ENCODE measurements at places on chromosomes 6 and 20.

GRCh38 chr6:46816626-46817025, 23.4 kb downstream of the MEP1A start:
- no peak for DNase-seq

DNA sequence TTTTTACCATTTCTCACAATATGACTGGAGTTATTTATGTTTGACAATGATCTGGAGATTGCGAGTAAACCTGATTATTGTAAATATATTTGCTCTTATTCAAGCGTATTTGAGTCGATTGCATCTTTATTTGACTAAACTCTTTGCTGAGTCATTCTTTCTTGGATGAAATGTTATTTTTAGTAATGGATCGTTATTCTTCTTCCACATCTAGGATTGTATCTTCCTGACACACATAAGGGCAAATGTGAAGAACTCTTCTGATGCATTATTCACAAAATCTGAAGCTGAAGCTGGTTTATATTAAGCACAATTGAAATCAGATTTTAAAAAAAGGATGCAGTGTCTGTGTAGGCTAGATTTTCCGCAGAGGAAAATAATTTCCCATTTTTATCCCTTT, 68.2 kb downstream of the SEL1L2 start:
- DNase-seq: no peak

GRCh38 chr6:29112135-29112534, 4.3 kb downstream of the OR2J3 start:
- no peak for DNase-seq

GRCh38 chr6:2756241-2756640, 5.5 kb upstream of the MYLK4 start:
- DNase-seq: peak; percentile 53

DNA sequence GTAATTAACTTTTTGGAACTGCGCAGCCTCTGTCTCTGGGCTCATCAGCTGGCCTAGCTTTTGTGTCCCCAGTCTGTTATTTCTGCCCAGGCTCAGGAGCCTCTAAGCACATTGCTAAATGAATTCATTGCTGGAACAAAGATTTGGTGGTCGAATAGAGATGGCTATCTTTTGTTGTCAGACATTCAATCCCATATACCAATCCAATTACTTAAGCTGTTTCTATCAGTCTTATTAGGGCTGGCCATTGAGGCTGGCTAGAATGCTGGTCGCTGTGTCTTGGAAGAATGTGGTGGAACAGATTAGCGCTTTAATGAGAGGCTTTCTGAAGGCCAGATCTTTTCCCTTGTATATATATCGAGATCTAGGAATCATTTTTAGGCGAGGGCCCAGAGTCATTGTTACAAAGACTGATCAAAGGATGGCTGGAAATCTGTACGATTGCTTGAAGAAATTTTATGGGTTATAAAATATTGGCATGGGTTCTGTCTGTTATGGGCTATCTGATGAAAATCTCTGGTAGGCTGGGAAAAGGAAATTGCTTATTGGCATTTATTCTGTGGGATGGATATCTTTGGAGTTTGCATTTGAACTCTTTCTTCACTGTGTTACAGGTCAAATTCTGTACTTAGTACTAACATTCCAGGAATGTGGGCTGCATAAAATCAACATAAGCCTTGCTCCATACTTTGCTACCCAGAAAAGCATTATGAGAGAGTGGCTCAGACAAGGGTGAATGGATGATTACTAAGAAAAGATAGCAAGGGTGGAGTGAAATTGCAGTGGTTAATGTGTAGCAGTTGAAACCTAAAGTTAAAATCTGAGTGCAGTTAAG, 34.8 kb upstream of the JAG1 start:
- DNase-seq: no peak

DNA sequence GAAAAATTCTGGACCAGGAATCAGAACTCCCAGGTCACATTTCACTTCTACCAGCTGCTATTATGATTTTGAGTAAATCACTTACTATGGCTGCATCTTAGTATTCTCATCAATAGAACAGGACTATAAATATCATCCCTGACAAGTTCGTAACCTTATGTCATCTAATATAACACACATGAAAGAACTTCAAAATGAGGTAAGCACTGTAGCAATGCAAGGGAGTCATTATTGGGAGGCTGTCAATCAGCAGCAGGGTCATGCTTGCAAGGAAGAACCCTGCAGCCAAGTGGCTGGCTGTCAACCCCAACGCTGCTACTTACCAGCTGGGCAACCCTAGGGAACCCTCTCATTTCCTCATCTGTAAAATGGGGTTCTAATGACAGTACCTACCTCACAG, 123.3 kb upstream of the B3GAT2 start:
- DNase-seq: no peak

- DNase-seq: peak; percentile 80
Measured at GRCh38 chr20:36173451-36173933, 19.0 kb downstream of the EPB41L1 start.

DNA sequence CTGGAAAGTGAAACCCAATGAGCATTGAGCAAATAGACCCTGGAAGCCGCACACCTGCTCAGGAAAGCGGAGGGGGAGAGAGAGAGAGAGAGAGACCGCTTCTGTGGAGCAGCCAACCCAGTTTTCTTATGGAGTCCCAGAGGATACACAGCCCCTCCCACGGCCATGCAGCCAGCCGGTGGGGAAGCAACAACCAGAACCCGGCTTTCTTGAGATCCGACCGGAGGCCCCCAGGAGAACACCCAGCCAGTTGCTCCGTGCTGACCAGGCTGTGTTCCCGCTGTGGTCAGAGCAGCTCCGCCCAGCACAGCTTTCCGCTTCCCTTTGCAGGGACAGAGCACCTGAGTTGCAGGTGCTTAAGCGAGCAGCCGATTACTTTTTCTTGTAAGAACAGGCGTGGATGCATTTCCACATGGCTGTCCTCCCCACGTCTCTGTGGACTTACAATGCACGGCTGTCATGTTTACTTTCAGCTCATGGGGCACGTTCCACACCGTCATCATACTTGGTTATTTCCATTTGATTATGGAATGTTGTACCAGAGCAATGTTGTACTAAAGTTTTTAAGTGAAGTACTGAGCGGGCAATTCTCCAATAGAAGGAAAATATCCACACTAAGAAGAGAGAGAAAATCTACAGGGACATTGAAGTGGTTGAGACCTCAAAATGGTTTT, 381.9 kb downstream of the THBS2 start:
- no peak for DNase-seq

DNA sequence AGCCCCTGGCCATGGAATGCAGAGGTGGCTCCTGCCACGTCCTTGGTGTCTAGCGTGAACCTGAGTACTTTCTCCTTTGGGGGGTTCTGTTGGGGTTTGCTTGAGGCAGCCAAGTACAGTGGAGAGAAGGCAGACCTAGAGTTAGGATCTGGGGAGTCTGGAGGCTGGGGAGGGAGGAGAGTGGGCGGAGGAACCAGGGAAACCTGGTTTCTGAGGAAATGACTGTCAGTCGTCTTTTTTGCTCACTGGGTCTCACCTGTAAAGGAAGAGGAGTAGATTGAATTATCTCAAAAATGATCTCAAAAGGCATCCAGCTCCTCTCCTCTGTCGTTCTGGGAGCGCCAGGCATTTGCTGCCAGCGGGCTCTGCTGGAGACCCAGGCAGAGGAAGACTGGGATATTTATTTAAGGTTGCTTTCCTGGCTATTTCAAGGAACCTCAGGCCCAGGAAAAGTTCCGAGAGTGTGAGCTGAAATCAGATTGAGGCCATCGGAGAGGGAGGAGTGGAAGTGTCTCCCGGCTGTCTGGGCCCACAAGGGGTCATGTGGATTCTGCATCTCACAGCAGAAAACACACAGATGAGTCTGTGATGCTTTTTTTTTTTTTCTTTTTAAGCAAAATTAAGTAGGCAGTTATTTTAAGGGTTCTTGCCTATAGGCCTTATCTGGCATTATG, 16.1 kb downstream of the EPB41L1 start:
- DNase-seq: no peak

DNA sequence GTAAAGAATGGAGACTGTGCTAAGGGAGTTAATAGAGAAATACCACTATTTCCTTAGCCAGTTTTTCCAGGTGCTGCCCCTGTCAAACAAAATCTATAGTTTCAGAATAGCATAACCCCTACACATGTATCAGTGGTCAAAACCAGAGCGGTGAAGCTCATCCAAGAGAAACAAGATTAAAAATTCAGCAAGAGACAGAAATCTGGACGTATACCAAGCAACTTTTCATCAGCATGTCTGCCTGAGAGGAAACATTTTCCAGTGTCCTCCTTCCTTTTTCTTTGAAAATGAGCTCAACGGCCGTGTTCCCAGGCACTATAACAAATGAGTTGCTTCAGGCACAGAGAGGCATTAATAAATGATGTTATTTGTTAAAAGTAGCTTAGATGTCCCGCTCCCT, 416.5 kb downstream of the BCKDHB start:
- no peak for DNase-seq

- DNase-seq: peak; percentile 85
Measured at GRCh38 chr6:152356662-152357061, 280.5 kb downstream of the SYNE1 start.

GRCh38 chr6:30200551-30201281, 12.5 kb downstream of the TRIM26 start:
- peak; percentile 95 for DNase-seq

GRCh38 chr6:151096255-151096612, 143.5 kb upstream of the AKAP12 start:
- no peak for DNase-seq

GRCh38 chr20:884983-885952, 30.9 kb downstream of the ANGPT4 start:
- DNase-seq: peak; percentile 6

Data from MV-4-11 (cell line).